Trophoblast cell (in vitro differentiated cells and primary cell): ENCODE measurements at places on chromosomes 1 and 21.

- no peak for DNase-seq
These were observed 10.4 kb downstream of the CAMTA1 start for GRCh38 chr1:6795661-6796060.

DNA sequence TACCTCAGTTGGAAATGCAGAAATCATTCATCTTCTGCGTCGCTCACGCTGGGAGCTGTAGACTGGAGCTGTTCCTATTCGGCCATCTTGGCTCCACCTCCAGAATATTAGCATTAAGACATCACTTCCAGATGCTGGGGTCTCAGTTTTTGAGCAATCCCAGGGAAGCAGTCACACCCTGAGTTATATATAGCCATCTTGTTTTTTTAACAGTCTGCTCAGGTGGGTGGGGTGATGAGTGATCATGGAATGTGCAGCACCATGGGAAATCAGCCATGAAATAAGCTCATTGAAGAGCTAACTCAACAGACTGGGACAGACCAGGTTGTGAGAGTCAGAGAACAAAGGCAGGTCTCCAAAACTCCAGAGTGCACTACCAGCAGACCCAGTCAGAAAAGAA is 27.0 kb upstream of the HMGB4 start:
- DNase-seq: no peak

- no peak for DNase-seq
These were observed 107.2 kb downstream of the SIM2 start for GRCh38 chr21:36806103-36806502.

DNA sequence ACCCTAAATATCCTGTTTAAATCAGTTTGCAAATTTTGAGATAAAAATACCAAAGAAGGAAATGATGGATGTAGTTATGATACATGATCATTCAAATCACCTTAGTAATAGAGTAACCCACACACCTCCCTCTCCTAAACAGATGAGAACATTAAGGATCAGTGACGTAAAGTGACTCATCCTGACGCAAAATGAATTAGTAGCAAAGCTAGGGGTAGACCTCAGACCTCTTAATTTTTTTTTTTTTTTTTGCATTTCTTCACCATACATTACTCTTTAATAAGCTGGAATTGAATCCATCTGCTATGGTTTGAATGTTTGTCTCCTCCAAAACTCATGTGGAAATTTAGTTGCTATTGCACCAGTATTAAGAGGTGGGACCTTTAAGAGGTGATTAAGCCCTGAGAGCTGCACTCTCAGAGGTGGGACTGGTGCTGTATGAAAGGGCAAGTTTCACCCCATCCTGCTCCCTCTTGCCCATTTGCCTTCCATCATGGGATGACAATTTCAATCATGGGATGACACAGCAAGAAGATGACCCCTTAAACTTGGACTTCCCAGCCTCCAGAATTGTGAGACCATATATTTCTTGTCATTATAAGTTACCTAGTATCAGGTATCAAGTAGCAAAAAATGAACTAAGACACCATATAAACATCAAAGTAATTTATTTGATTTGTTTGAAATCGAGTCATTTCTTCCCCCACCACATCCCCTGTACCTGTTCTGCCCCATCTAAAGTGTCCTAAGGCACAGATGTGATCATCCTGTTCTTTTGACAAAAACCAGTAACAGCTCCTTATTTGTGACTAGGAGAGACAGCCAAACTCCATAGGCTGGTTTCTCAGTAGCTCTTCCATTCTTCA is 114.6 kb upstream of the DUSP10 start:
- no peak for DNase-seq

GRCh38 chr1:211551638-211552460 is 27.1 kb downstream of the SLC30A1 start:
- DNase-seq: peak; percentile 78

- no peak for DNase-seq
These were observed 239.0 kb downstream of the LMX1A start for GRCh38 chr1:165117482-165117881.

DNA sequence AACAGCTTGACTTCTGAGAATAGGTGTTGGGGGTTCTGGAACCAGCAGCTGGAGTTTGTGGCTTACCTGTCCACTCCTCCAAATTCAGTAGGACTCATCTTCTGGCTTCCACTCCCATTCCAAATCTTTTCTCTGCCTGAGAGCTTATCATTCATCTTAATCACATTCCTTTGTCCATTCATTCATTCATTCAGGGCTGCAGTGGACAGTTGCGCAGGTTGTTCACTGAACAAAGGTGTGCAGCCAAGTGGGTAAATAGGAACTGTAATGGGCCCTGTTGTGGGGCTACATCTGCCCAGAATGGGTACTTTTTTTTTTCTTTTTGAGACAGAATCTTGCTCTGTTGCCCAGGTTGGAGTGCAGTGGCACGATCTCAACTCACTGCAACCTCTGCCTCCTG is 3.4 kb upstream of the HSPG2 start:
- DNase-seq: no peak

DNA sequence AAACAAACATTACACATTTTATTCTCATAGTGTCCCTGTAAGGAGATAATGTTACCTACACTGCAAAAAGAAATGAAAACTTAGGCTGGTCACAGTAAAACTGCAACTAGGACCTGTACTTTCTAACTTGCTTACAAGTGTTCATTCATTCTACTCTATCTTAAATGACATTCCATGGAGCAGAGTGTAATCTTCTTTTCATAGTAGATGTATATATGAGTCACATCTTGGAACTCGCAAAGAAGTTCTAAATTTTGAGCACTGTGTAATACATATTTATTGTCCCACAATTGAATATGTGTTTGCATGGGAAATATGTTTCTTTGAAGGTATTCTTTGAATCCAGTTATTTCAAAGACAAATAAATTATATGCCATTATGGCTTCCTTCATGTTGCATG is 1258.5 kb upstream of the ADGRL2 start:
- DNase-seq: peak; percentile 48

GRCh38 chr21:40505681-40506080 is 341.3 kb downstream of the DSCAM start:
- no peak for DNase-seq

DNA sequence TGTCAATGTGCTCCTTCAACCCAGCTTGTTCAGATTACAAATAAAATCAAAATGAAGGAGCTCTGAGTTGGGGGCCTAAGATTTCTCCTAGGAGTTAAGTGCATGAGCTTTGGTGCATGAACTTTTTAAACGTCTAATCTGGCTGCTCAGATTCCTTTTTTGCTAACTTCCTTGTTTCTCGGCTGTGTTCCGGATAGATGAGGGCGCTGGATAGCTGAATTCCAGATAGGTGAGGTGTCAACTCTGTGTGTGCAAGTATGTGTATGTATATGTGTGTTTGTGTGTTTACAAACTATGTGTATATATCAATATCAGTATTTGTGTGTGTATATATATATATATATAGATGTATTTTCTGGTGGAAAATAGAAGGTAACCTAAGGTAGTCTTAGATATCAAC is 37.5 kb upstream of the RCAN3 start:
- DNase-seq: peak; percentile 57

DNA sequence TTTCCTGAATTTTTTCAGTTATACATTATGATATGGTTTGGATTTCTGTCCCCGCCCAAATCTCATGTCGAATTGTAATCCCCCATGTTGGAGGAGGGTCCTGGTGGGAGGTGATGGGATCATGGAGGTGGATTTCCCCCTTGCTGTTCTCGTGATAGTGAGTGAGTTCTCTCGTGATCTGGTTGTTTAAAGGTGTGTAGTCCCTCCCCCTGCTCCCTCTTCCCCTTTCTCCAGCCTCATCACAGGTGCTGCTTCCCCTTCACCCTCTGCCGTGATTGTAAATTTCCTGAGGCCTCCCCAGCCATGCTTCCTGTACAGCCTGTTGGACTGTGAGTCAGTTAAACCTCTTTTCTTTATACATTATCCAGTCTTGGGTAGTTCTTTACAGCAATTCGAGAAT is 93.2 kb upstream of the HNRNPU start:
- no peak for DNase-seq

GRCh38 chr1:3762151-3762872 is 10.1 kb downstream of the CCDC27 start:
- no peak for DNase-seq

DNA sequence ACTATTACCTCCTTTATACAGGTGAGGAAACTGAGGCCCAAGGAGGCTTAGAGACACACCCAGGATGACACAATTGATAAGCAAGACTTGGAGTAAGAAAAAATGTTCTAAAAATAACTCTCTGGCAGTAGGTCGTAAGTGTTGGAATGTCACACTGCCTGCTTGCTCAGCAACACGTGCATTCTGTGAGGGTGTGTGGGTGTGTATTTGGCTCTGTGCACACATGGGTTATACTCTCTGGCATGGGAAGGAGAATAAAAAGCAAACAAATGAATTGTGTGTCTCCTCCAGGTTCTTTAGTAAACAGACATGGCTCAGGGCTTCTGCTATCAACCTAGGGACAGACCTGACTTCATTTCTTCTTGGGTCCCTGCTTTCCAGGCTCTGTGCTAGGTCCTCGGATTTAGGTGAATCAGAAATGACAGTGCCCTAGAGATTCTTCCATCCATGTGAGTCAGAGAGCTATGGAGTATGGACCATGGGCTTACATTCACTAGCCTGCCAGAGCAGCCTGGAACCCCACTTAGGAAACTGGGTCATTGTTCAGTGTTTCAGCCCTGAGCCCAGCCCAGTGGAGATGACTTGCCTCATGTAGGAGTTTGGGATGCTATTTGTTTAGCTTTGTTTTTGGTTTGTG is 72.4 kb downstream of the ELAVL4 start:
- DNase-seq: no peak

DNA sequence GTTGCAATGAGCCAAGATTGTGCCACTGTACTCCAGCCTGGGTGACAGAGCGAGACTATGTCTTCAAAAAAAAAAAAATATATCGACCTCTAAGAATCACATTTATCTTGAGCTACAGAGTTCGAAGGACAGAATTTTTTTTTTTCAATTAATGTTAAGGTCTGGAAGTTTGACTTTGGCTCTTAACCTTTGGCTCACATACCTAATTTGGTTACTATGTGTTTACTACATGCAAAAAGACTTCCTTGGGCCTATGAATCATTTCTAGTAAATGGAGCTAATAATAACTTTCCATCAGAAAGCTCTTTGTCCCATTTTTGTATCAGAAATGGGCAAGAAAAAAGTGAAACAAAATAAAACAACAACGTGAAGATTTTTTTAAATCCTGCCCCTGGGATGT is 351.2 kb downstream of the SMYD3 start:
- DNase-seq: peak; percentile 51

DNA sequence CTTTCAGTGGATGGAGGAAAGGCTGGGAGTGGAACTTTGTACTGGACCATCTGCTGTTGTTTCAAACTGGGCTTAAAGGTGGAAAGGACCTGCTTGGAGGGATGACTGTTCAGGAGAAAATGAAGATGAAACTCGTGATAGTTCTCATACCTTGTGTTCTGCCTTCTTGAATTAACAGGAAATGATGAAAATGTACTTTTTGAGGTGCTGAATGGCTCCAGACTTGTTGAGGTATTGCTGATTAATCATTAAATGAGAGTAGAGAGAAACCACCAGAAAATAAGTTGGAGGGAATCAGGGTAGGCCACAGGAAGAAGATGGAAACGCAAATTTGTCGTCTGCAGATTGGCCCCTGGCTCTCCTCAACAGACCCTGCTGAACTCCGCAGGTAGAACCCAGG is 26.2 kb upstream of the ZNF436 start:
- no peak for DNase-seq

GRCh38 chr1:167555971-167556714 is 2.6 kb upstream of the CREG1 start:
- peak; percentile 83 for DNase-seq

DNA sequence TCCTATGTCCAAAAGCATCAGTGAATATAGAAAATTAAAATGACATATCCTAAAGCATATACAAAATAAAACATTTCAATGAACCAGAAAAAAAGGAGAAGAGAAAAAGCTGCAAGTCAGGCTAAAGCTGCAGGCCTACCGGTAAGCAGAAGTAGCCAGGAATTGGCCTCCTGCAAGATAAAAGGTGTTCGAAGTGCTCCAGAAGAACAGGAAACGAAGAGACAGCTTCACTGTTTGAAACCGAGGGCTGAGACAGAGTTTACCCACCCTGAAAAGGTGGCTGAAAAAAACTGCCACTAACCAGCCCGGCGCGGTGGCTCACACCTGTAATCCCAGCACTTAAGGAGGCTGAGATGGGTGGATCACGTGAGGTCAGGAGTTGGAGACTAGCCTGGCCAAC is 37.4 kb downstream of the NSL1 start:
- DNase-seq: no peak

- no peak for DNase-seq
These were observed 43.9 kb upstream of the IFNAR2 start for GRCh38 chr21:33185852-33186251.

DNA sequence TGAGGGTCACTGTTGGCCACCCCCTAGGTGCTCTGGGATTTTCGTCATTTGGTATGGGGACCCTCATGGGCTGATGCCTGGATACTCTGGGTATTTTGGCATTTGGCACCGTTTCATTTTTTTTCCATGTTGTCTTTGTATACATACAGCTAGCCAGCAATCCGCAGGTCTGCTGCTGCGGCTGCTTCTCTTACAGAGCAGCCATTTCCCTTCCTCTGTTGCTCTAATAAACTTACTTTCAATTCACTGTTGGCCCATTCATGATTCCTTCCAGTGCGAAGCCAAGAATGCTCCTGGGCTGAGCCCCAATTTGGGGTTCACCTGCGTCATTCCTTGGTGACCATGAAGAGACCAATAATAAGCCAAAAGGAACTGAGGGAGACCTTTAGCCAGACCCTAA is 21.5 kb downstream of the GON4L start:
- no peak for DNase-seq

DNA sequence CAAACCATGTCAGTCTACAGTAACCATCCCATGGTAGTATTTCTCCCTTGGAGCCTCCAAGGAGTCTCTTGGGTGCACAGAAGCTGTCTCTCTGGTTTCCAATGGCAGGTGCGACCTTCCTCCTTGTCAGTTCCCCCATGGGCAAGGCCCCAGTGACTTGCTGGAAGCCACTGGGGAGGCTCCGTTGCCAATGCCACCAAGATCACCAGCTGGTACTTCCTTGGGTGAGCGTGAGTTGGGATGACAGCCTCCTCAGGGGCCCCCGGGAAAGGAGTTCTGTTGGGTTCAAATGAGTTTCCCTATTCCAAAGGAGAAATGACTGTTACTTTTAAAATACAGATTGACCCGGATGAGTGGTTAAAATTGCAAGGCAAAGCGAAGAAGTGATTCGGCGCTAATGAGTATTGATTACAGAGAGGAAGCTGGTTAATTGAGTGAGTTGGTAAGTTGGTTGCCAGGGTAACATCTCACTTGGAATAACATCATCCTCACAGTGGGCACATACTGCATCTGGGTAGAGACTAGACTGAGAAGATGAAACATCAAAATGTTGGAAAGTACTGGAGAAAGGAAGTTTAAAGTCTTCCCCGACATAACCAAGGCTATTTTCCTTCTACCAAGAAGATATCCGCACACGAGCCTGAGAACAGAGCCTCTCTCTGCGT is 53.0 kb upstream of the LAPTM5 start:
- no peak for DNase-seq

DNA sequence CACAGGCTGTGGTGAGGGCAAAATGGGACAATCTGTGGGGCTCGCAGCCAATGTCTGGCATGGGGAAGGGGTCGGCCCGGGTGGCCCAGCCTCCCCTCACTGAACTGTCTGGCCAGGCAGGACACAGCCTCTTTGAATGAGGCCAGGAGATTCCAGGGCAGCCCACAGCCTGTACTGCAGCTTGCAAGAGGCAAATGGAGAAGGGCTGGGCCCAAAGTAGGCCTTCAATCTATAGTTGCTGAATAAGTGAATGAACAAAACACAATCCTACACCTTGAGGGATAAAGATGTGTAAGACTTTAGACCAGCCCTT is 23.2 kb downstream of the SLC27A3 start:
- DNase-seq: no peak
